ENCODE measurements at places on chromosomes 5 and 9.
A peak's percentile ranks its signal among the peaks of the same experiment; 100 is the strongest.

DNA sequence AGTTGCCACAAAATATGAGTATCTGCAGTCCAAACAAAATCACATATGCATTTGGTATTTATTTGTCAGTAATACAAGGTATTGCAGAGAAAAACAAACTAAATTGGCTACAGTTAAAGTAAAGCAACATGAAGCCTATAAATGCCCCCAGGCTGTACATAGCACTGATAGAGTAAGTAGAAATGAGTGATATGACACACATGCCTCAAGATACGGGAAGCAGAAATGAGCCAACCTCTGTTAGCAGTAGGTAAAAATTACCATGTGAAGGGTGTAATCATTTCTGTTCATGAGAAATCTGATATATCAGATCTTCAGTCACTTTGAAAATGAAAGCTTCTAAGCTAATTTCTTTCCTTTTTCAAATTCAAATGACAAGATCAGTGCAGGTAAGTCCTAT, 131.1 kb downstream of the CHSY3 start:
- no peak for DNase-seq

DNA sequence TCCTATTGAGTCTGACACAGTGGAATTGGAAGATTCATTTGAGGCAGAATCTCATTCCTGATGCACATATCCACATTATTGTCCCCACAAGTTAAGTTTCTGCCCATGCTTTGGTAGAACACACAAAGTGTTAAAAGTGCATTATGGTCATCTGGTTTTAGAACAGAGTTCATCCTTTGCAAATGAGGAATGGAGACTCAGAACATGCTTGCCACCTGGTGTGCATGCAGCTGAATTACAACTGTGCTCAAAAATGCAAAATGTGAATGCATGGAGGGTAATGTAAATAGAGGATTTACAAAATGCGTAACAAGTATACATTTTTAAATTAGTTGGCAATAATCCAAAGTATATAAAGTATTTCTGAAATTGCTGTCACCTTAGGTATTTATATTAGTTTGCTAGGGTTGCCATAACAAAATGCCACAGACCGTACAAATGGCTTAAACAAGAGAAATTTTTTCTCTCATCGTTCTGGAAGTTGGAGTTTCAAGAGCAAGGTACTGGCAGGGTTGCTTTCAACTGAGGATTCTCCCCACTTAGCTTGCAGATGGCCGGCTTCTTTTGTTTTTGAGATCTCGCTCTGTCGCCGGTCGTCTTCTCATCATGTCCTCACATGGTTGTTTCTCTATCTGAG, 671.1 kb downstream of the TAF11L14 start:
- DNase-seq: peak; percentile 8

DNA sequence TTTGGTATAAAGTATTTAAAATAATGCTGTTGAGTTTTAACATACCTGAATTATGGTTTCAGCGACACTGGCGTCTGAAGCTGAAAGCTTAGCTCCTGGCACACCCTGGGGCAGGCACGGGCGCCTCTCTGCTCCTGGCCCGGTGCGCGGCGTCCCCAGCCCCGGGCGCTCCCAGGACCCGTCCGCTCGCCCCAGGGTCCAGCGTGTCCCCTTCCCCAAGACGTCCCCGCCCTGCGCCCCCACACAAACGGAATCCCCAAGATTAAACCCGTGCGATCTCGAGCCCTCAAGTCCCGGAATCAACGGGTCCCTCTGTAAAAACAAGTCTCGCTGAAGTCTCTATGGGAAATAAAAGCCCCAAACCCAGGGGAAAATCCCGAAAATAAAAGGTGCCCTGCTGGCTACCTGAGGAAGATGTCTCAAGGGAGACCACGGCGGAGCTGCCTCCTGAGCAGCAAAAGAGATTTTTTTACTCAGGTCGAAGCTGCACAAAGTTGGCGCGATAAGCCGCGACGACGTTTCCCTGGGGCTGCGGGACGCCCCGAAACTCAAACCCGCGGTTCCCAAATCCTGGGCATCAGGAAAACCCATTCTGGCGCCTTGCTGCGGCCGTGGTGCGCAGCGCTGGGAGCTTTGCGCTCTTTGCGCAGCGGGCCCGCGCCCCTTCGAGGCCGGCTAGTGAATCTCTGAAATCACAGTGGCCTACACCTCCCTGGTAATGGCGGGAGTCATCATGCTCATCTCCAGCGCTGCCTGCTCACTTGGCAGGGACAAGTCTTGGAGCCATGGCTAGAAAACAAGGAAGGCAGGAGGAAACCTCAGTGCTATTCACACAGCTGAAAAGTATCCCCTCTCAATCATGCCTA, 6.3 kb upstream of the IFNA8 start:
- DNase-seq: no peak

DNA sequence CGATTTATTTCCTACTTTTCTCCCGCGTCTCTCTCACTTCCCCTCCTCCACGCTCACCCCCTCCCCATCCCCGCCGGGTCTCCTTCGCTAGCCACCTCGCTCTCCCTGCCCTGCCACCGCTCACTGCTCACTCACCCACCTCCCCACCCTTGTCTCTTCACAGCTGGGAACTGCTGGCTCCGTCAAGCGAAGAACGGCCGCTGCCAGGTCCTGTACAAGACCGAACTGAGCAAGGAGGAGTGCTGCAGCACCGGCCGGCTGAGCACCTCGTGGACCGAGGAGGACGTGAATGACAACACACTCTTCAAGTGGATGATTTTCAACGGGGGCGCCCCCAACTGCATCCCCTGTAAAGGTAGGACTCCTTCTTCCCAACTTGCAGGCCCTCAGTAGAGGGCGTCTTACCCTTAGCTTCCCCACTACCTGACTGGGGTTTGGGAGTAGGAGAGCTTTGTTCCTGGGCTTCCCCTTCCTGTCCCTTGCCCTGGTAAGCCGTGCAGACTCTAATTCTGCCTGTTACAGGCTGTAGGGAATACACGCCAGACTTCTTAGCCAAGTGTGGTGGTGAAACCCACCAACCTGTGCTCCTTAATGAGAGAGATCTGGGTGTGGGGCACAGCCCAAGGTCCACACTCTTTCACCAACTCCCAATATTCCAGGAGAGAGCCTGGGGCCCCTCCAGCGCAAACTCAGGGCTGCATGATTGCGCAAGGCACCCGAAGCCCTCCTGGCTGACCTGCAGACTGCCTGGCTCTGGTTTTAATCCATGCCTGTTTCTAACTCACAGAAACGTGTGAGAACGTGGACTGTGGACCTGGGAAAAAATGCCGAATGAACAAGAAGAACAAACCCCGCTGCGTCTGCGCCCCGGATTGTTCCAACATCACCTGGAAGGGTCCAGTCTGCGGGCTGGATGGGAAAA, 2.5 kb downstream of the FST start:
- DNase-seq: no peak

- no peak for DNase-seq
Measured at GRCh38 chr5:137995077-137995748, 37.7 kb downstream of the FAM13B start.

- peak; percentile 25 for DNase-seq
Measured at GRCh38 chr5:127892467-127893207, 189.4 kb downstream of the CCDC192 start.

DNA sequence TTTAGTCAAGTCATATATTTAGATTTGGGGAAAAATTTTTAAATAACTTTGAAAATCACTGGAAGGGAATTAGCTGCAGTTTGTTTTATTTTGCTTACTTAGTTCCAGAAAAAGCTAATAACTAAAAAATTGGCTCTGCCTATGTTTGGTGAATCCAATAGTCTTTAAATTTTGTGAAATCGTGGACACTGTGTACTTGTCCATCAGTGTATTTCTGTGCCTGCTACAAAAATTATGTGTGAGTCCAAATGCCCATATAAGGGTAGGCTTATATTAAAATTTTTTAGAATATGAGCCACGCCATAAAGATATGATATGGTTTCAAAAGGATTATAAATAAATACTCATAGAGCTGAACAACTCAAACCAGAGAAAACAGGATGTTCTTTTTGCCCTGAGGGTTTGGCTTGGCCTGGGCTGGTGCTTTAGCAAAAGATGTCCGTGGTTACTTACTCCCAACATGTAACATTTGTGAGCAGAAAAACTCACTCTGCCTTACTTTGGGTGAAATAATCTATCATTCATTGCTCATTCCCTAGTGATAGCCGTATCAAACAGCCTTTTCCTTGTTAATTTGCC, 133.2 kb upstream of the PRLR start:
- DNase-seq: no peak

GRCh38 chr9:87578625-87579024, 81.0 kb downstream of the DAPK1 start:
- DNase-seq: no peak

- DNase-seq: peak; percentile 37
Measured at GRCh38 chr5:74282490-74282889, 358.0 kb downstream of the ENC1 start.

GRCh38 chr9:125513303-125513667, 193.7 kb downstream of the MAPKAP1 start:
- no peak for DNase-seq

DNA sequence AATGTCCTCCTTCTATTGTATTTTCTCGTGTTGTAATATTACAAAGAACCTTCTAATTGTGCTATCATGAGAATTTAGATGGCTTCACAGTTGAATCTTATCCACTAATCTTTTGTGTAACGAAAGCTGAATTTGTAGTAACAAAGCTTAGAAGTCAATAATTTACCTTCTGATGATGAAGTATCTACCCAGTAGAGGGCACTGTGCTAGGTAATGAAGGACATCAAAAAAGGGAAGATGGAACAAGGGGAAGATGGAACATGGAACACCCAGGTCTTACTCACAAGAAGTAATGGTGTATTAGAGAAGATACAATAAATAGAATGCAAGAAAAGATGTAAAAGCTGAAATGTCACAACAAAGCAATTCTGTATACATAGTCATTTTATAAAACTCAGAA, 131.0 kb upstream of the CCNG1 start:
- no peak for DNase-seq

- DNase-seq: no peak
Measured at GRCh38 chr9:98332405-98332831, 77.0 kb upstream of the TBC1D2 start.

DNA sequence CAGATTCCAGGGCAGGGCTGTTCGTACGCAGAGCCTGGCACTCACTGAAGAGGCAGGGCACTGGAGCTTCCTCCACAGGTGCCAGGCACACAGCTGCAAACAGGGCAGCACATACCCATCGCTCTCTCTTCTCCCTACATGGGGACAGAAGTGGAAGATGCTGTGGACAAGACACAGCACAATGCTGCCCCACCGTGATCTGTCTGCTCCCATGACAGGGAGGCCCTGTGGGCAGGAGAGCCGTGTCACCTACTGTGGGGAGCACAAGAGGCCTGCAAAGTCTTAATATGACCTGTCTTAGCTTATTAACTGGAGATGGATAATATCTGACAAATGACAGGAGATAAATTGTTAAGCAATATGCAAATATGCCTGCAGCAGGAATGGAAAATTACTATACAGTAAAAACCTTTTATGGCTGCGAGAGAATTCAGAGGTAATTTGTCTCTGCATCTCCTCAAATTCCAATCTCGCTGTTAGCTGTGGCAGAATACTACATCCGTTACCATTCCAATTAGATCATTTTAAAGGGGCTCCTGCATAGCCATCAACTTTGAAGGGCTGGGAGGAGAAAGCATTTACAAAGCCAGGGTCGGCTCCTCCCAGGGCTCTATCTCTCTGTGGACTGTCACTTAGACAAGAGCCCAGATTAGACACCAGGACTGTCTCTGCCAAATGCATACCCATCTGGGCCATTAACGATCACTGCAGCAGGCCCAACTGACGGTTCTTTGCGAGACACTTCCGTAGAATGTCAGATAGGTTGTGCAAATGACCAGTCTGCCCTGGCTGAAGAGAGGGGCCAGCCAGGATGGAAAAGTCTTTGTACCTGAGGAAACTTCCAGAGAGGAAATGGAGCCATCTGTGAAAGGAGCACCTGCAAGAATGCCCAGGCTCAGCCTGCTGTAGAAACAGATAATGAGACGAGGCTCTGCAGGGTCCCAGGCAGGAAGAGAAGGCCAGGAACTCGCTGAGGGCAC, 90.7 kb upstream of the FSTL4 start:
- no peak for DNase-seq

DNA sequence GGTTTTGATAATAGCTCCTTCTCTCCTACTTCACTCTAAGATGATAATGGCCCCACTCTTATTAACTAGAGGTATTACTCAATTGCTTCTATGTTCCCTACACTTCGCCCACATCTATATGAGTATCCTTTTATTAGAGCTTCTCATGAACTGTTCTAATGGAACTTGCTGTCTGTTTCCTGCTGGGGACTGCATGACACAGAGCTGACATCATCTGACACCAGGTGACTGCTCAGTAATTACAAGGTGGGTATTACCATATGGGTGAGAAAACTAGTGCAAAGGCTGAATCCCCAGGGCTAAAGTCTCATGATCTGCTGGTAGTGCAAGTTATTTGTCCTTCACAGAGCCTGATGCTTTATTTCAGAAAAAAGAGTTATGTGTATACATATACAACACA, 146.2 kb upstream of the PLCXD3 start:
- no peak for DNase-seq

- no peak for DNase-seq
Measured at GRCh38 chr5:168850683-168851082, 271.5 kb upstream of the PANK3 start.

GRCh38 chr5:79555418-79555817, 41.5 kb upstream of the HOMER1 start:
- no peak for DNase-seq

- DNase-seq: no peak
Measured at GRCh38 chr9:72539824-72540347, 18.5 kb downstream of the TMC1 start.

GRCh38 chr5:67156976-67157583, 39.5 kb downstream of the CD180 start:
- DNase-seq: peak; percentile 17

- DNase-seq: no peak
Measured at GRCh38 chr5:72687288-72687687, 129.2 kb upstream of the TNPO1 start.

DNA sequence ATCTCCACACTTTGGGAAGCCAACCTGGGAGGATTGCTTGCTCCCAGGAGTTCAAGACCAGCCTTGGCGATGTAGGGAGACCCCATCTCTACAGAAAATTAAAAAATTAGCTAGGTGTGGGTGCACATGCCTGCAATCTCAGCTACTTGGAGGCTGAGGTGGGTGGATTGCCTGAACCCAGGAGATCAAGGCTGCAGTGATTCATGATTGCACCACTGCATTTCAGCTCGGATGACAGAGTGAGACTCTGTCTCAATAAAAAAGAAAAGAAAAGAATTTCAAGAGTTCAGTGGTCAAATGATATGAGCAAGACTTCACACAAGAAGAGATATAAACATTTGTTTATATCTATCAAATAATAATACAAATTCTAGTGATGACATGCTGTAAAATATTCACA, 23.0 kb upstream of the MTAP start:
- no peak for DNase-seq

- DNase-seq: no peak
Measured at GRCh38 chr9:19699756-19700155, 89.1 kb downstream of the SLC24A2 start.

GRCh38 chr9:6910032-6910431, 152.3 kb downstream of the KDM4C start:
- no peak for DNase-seq

Data from Jurkat, Clone E6-1 (cell line).